ENCODE measurements at places on chromosomes 4 and X.

DNA sequence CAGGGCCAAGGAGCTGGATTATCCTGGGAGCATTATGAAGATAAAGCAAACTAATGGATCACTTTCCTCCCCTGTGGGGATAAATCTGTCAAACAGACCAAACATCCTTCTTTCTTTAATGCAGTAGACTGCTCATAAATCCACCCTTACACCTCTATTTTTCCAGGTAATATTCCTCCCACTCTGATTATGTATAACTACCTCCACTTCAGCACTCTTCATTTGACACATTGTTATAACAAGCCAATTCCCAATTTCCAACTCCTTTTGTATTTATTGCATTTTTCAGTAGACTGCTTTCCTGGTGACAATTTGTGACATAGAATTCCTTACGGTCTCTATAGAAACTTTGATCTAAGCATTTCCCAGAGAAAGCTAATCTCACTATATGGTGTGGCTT lies 115.0 kb upstream of the PRKG2 start:
- DNase-seq: no peak

DNA sequence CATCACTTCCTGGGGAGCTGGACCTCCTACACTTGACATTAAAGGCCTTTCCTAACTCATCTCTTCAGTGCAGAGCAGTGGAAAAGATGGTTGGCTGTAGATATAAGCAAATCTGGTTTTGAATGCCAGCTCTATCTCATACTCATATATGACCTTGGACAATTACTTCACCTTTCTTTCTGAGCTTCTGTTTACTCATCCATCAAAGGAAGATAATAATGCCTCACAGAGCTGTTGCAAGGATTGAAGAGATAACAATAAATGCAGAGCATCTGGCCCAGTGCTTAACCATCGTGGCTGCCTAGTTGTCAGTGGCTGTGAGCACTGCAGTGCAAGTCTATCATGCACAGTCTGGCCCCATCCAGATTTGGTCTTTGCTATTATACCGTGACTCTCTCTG lies 148.1 kb upstream of the EOLA2 start:
- no peak for DNase-seq

DNA sequence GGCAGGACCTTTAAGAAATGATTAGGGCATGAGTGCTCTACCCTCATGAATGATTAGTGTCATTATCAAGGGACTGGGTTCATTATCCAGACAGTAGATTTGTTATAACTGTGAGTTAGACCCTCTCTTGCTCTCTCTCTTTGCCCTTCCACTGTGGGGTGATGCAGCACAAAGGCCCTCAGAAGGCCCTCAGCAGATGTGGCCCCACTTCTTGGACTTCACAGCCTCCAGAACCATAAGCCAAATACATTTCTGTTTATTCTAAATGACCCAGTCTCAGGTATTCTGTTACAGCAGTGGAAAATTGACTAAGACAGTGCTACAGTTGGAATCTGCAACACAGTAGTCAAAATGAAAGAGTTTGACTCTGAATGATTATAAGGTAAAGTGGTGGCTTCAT lies 17.2 kb upstream of the PDLIM5 start:
- no peak for DNase-seq

GRCh38 chr4:6419452-6420028 lies 52.9 kb downstream of the PPP2R2C start:
- DNase-seq: no peak

- DNase-seq: no peak
Observed at GRCh38 chrX:40199704-40200103, 101.9 kb upstream of the BCOR start.

DNA sequence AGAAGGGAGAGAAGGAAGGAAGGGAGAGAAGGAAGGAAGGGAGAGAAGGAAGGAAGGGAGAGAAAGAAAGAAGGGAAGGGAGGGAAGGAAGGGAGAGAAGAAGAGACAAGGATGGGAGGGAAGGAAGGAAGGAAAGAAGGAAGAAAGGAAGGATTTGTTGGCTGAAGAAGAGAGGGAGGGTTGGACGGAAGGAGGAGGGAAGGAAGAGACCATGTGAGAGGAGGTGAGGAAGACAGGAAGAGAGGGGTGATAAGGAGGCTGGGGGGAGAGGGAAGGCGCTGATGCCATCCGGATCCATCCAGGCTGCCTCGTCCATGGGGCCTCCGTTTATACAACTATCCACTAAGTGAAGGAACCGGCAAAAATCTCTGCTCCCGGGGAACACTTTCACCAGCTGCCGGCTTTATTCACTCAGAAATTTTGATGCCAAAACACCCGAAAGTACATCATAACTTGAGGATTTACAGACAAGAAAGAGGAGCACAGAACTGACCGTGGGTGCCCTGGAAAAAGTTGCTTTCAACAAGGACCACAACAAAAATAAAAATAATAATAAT lies 14.9 kb downstream of the DHRSX start:
- no peak for DNase-seq

DNA sequence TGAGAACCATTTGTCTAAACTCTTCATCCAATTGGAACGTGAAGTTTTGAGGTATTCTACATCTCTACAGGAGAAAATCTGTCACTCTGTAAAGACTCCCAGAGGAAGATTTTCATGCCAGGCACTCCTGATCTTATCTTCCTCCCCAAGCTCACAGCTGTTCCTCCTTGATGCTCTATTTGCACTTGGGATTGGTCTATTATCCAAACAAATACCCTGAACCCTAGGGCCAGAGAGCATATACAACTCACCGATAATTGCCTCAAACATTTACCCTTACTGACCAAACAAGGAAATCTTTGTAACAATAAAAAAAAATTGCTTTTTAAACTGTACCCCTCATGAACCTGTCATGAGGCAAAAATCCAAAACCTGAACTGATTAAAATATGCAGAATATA lies 372.7 kb downstream of the SH2D1A start:
- no peak for DNase-seq

GRCh38 chr4:40890764-40891163 lies 141.0 kb downstream of the NSUN7 start:
- DNase-seq: no peak

DNA sequence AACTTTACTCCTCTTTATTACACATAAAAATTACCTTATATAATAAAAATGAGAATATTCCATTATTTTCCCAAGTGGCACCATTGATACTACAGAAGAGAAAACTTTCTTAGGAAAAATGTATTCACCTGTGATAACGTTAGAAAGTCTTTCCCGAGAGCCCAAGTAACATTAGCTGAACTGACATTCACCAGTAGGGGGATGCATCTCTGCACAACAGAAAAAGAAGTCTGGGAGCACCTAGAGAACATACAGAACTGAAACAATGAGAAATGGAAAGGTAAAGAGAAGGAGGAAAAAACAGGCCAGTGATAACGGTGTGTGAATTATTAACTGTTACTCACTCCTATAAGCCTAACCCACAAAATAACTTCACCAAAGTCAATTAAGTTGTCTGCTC lies 423.3 kb downstream of the CENPC start:
- no peak for DNase-seq

- DNase-seq: no peak
Observed at GRCh38 chr4:189809839-189810238, 130.8 kb upstream of the FRG1 start.

DNA sequence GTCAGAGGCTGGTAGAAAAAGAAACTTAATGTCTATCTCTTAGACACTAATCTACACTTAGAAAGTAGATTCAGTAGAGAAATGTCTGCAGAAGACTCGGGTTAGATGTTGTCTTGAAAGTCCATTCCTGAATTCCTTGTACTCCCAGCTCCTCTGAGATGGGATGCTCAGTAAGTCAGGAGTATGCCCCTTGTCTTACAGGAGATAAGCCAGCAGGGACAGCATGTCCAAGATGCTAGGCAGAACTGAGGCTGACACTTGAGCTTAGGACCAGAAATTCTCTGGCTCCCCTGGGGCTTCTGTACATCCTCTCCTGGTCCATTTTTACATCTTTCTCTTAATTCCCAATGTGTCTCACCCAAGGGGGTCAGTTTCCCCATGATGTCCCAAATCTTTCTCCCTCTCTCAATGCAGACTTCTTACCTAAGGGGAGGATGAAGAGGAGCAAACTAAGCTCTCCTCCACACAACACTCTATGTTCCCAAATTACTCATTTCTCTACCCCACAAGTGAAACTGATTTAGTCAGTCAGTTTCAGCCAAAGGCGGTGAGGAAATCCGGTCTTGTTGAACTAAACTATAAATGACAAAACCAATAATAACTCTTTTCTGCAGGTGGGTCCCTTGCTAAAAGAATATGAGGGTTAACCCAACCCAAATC lies 558.2 kb upstream of the DIPK2B start:
- DNase-seq: no peak
